ENCODE measurements at places on chromosomes 1 and 21.

- no peak overlapping the region for H3K4me3 ChIP-seq
- no peaks in the 10 kb centered on the region for H3K27me3 ChIP-seq
- DNase-seq, result no peak
- no peaks in the 10 kb centered on the region for H3K4me1 ChIP-seq
- no peak overlapping the region for H3K27ac ChIP-seq
These were observed 104.6 kb downstream of the DIRAS3 start for GRCh38 chr1:67945733-67946374.

GRCh38 chr1:214066936-214067335 is 79.2 kb downstream of the PROX1 start:
- no peaks in the 10 kb centered on the region for H3K27me3 ChIP-seq
- H3K27ac ChIP-seq, result no peak overlapping the region
- peaks cover 2% of the 10 kb centered on the region for H3K4me1 ChIP-seq
- DNase-seq, result no peak
- H3K36me3 ChIP-seq, result no peaks in the 10 kb centered on the region

DNA sequence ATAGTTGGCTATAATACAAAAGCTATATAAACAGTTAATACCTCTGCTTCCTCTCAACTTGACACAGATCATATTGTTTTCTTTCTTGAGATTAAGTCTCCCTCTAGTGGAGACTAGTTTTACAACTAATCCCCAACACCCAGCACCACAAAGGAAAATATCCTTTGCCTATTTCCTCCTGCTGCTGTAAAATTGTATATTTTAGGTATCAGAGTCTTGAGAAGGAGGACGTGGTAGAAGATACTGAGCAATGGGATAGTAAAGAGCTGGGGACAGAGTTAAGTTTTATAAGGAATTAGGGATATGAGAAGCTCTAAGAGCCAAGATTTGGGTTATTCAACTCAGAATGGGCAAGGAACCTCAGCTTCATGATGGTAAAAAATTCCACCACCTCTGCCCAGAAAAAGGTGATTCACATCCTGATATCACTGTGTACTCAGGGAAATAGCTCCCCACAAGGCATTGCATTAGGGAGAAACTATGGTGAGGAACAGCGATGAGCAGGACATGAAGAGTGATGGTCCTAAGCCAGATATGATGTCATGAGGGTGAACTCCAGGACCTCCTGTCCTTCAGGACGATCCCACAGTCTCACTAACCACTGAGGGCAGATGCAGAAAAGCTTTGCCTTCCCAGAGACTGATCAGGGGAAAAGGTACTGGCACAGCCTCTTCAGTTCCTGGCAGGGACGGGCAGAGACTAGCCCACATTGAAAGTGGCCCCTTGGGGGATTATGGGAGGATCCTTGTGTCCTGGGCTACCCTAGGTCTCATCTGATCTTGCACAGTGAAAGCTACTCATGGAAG is 14.7 kb upstream of the CFAP126 start:
- DNase-seq, result no peak
- H3K27me3 ChIP-seq, result no peaks in the 10 kb centered on the region
- peaks cover 3% of the 10 kb centered on the region for H3K4me1 ChIP-seq
- H3K4me3 ChIP-seq, result no peak overlapping the region
- H3K36me3 ChIP-seq, result no peaks in the 10 kb centered on the region

- peaks cover 8% of the 10 kb centered on the region for H3K4me1 ChIP-seq
- H3K4me3 ChIP-seq, result no peak overlapping the region
- H3K27ac ChIP-seq, result no peak overlapping the region
- H3K36me3 ChIP-seq, result peaks cover 9% of the 10 kb centered on the region
These were observed 16.0 kb upstream of the ID3 start for GRCh38 chr1:23575226-23575810.

DNA sequence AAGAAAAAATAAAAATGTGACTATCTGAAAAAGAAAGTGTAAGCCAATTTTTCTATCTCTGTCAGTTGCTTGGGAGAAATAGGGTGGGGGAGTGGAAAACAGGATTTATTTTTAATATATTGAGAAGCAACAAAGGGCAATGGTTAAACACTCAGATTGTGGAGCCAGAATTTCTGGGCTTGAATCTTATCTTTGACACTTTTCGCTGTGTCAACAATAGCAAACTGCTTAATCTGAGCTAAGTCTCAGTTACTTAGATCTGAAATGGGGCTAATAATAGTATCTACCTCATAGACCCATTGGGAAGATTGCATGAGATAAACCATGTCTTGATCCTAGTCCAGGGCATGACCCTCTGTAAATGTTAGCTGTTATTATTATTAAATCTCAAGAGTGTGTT is 468.1 kb downstream of the ADGRL2 start:
- H3K4me1 ChIP-seq, result no peaks in the 10 kb centered on the region
- no peak overlapping the region for H3K4me3 ChIP-seq
- no peak for DNase-seq
- H3K27me3 ChIP-seq, result no peaks in the 10 kb centered on the region
- no peaks in the 10 kb centered on the region for H3K36me3 ChIP-seq

DNA sequence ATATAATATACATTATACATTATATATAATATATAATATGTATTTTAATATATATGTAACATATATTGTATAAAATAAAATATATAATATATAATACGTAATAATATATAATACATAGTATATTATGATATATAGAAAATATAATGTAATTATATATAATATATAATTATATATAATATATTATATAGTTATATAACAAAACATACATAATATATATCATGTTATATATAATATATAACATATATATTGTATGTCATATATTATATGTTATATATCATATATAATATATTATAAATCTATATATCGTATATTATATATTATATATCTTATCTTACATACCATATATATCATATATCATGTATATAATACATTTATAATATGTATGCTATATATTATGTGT is 248.2 kb upstream of the TPTE start:
- no peaks in the 10 kb centered on the region for H3K4me1 ChIP-seq
- no peak for DNase-seq
- H3K36me3 ChIP-seq, result peaks cover 14% of the 10 kb centered on the region
- H3K27ac ChIP-seq, result no peak overlapping the region
- peaks cover 7% of the 10 kb centered on the region for H3K27me3 ChIP-seq

DNA sequence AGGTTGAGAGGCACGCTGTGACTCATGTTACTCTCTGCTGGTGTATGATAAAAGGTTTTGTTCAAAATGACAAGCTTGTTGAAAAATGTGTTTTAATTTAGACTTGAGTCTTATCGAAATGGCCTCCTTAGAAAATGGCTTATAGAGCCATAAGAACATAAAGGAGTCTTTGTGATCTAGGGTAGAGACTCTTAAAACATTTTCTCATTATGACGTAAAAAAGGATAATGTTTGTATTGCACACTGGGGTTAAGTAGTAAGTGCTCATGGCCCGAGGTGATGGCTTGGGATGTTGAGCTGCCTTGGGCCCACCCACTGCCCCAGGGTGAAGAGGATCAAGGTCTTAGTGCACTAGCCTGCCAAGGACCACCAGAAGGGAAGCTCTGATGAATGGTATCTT is 117.4 kb downstream of the DISC1 start:
- peaks cover 2% of the 10 kb centered on the region for H3K27me3 ChIP-seq
- no peak overlapping the region for H3K27ac ChIP-seq
- H3K36me3 ChIP-seq, result peaks cover 33% of the 10 kb centered on the region
- no peak for DNase-seq
- H3K4me1 ChIP-seq, result no peaks in the 10 kb centered on the region
- H3K4me3 ChIP-seq, result no peak overlapping the region

Data from endothelial cell (in vitro differentiated cells).